Right atrium auricular region (tissue), 2 donors: ENCODE measurements at places on chromosomes 6 and 20. TPM values are rescaled to one million over a fixed set of nuclear protein-coding genes. Genes with fewer than 3 reads are reported as not detected.

Gene SLC17A1
- total RNA-seq, result not detected

Gene LAMP5
- total RNA-seq, result not detected

Gene AGPAT1
- 59.6 TPM for total RNA-seq

Gene CYP39A1
- total RNA-seq, result 6.3 TPM

Gene DEFB128
- total RNA-seq, result not detected

Gene CUTA
- 118 TPM for total RNA-seq

Gene SLC26A8
- total RNA-seq, result not detected

Gene LINC00237
- not detected for total RNA-seq

Gene MOXD1
- total RNA-seq, result 9.3 TPM

Gene TRIM10
- not detected for total RNA-seq

Gene TNFRSF21
- 12.1 TPM for total RNA-seq

Gene TMEM14C
- 133 TPM for total RNA-seq

DNA sequence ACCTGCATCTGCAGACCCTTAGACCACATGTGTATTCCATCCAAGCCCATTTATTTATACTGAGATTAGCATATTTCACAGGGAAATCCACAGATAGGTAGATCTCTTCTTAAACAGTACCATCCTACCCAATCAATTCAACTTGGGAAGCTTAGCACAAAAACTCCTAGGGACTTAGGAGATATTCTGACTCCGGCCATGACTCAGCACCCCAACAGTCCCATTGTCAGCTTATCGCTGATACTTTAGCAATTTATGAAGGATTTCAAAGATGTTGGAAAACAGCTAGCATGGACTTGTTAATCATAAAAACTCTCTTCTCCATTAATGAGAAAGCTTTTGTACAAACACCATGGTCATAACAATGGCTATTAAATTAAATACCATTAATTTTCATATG lies 236.2 kb upstream of the PREP start:
- no peak for DNase-seq

DNA sequence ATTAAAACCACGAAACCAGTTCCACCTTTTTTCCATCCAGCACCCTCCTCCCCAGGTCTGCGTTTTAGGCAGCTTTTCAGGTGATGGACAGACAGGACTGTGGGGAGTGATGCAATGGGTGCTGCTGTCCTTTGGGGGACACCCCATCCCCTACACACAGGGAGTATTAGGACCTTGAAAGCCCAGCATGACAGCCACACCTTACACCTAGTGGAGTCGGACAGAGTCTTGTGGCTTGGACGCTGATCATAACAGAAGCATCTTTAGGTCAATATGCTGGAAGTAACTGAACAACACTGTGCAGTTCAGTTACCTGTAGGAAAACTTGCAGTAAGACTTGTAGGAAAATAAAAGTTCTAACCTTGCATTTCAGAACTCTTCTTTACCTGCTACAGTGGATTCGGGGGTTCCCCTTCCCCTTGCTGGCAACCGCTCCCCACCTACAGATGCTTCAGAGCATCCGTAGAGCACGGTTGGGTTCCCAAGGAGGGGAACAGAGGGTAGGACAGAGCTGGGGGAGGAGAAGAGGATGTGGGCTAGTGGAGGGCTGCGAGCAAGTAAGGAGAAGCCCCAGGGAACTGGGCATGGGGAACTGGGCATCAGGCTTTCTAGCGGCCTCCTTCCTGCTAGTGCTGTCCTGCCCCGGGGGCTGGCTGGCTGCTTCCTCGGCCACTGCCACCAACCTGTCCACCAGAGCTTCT lies 31.7 kb downstream of the PLEKHG1 start:
- no peak for DNase-seq

DNA sequence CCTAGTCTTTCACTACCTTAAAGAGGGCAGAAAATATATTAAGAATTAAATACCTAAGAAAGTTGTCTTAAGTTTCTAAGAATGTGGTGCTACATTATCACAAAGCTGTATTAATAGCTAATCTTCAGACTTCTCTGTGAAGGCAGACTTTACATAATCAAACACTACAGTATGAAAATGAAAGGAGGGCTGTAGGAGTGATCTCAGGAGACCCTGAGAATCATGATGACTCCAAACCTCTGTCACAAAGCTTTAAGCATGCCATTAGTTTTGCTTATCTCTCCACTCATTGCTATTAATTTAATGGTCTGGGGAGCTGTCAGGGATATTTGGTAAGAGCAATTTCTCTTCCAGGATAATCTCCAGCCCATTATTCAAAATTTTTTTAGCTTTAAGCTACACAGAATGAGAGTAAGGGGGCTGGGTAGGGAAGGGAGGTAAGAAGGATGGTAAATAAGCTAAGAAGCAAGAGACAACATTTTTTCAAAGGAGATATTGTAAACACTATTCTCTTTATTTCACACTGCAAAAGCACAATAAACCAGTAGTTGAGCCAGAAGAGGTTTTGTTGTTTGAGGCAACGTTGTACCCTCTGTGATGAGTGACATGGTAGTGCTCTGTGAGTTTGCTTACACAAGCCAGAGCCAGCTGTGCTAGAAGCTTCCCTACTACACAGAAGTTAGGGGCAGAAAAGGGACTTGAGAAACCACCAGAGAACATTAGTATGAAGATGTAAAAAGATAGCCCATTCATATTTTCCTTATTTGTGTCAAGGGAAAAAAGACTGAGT lies 258.8 kb downstream of the GMDS start:
- DNase-seq, result no peak

GRCh38 chr6:164206807-164207423 lies 792.4 kb downstream of the QKI start:
- DNase-seq, result no peak

GRCh38 chr6:158703837-158704822 lies 54.3 kb downstream of the SYTL3 start:
- DNase-seq, result peak; percentile 84

DNA sequence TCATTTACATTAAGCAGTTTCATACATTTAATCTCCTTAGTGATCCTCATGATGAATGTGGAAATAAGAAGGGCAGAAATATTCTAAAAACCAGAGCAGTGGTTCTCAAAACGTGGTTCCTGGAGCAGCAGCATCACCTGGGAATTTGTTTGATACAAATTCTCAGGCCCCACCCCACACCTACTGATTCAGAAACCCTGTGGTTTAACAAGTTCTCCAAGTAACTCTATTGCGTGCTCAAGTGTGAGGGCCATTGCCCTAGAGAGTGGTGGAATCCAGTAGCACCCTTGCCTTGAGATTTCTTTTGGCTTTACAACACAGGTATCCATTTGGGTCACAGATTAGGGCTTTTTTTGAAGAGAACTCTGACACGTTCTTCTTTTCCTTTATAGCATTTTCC lies 354.6 kb upstream of the FLRT3 start:
- DNase-seq, result no peak

- DNase-seq, result no peak
Observed at GRCh38 chr6:37731371-37731770, 33.7 kb upstream of the MDGA1 start.

GRCh38 chr6:63764318-63764916 lies 128.8 kb downstream of the PHF3 start:
- no peak for DNase-seq

DNA sequence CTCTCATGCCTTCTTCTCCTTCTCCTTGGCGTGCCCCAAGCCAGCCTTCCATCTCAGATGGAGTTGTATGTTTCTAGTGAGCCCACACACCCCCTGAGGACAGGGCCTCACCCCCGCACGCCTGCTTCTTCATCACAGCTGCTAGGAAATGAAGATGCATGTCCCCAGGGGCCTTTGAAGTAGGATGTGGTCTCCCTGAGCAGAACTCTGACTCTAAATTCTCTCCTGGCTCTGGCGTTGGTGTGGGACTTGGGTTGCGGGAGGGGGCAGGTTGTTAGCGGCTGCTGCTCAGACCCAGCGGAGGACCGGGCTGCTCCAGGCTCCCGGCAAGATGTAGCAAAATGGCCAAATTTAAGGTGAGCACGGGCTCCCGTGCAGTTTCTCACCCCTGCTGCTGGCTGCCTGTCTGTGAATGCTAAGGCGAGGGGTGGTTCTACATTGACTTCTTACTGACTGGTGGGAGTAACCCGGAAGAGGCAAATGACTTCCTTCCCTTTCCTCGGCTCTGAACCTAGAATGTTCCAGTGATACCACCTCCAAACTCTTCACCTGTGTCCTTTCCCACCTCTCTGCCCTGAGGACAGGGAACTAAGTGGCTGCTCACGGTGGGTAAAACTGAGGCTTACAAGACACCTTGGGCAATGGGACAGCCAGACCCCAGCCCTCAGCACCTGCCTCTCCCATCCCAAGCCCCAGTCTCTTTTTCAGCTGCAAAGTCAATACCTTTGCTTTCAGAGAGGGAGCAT lies 8.8 kb downstream of the SYNJ2 start:
- DNase-seq, result no peak

- no peak for DNase-seq
Observed at GRCh38 chr6:44933108-44933507, 395.0 kb upstream of the RUNX2 start.

- DNase-seq, result no peak
Observed at GRCh38 chr20:64166721-64167615, 2.7 kb downstream of the MYT1 start.

GRCh38 chr20:56249244-56249955 lies 868 bp downstream of the MC3R start:
- no peak for DNase-seq

GRCh38 chr6:1400126-1400850 lies 10.9 kb downstream of the FOXF2 start:
- no peak for DNase-seq

GRCh38 chr6:133973109-133973971 lies 20.3 kb downstream of the TBPL1 start:
- no peak for DNase-seq

DNA sequence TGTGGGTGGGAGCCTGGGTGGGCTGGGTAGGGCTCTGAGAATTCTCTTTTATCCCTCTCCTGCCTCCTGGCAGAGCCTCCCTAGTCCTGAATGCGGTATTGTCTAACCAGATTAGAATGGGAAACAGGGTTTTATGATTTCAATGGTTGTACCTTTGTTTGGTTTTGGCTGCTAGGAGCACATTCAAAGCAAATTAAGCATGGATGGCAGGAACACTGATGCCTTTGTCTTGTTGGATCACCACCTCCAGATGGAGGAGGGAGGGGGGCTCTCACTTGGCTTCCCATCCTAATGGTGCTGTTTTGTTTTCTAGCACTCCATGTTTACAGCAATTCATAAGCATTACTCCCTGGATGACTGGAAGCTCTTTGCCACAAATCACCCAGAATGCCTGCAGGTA lies 11.6 kb downstream of the GMPR start:
- no peak for DNase-seq

- DNase-seq, result no peak
Observed at GRCh38 chr6:137171053-137171374, 2.4 kb downstream of the IL22RA2 start.

DNA sequence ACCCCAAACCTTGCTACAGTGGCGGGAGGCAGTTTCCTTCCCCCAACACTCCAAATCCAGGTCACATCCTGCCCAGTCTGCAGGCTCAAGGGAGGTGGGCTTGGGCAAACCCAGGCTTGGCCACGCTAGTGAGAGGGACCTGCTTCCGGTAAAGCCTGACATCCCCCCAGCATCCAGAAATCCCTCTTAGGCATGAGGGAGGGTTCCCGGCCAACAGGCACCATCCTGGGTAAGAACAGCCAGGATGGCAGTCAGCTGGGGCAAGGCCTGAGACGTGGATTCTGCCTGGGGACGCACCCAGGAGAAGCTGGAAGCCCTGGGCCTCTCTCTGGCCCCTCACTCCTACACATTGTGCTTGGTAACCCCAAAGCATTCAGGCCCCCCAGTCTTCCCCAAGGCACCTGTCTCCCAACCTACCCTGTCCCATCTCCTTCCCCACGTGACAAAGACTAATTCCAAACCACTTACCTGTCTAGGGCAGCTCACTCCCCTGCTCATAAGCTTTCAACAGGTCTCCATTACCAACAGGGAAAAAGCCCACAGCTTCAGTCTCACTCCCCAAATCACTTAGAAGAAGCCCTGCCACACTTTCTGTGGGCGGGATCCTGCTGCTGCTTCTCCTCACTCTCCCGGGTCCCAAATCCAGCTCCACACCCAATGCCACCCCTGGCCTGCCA lies 2.1 kb downstream of the C20orf144 start:
- no peak for DNase-seq

GRCh38 chr6:32937230-32937633 lies 3.6 kb downstream of the HLA-DMB start:
- no peak for DNase-seq

DNA sequence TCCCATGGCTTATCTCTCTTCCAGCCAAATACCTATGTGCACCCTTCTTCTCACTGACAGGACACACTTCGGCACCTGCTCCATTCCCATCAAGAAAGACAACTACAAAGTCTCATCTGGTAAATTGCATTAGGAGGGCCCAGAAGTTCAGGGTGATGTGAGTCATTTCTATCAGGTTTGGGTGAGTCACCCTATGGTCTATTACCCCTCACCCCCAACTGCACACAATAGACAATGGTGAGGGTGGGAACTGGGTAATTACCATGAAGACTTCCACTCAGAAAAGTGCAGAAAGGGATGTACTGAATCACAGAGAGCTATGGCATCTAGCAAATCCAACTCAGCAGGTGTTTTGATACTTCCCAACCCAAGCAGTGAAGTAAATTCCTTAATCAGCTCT lies 54.8 kb downstream of the OPN5 start:
- no peak for DNase-seq

DNA sequence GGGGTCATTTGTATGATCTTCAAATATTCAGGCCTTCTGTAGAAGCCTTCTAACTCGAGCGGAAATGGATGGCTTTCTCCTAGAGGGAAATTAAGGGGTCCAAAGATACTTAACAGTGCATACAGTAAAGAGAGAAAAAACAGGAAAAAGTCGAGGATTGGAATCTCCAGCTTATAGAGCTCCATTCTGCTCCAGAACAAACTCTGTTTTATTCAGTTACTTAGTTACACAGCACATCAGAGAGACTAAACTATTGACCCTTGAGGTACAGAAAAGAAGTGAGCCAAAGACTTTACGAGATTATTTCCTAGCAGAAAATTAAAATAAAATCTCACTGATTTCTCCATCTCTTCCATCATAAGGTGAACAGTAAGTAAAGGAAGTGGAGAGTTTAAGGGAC lies 43.8 kb upstream of the DSE start:
- DNase-seq, result no peak
